ENCODE measurements at places on chromosomes 3 and 15.

DNA sequence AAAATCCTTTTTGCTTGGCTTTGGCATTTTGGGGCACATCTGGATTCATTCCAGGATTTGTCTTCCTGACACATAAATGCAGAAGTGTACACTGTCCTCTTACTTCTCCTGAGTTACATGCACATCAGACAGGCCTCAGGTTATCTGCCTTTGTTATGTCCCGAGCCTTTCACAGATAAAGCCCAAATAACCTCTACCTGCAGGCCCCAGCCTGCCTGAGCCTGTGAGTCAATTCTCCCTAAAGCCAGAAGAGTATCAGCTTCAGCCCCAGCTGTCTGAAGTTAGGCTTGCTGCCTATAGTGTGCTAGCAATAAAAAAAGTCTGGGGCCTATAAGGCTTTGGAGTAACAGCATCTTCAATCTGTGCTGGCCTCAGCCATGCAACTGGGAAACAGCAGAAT is 17.7 kb upstream of the GSK3B start:
- no peak for DNase-seq

DNA sequence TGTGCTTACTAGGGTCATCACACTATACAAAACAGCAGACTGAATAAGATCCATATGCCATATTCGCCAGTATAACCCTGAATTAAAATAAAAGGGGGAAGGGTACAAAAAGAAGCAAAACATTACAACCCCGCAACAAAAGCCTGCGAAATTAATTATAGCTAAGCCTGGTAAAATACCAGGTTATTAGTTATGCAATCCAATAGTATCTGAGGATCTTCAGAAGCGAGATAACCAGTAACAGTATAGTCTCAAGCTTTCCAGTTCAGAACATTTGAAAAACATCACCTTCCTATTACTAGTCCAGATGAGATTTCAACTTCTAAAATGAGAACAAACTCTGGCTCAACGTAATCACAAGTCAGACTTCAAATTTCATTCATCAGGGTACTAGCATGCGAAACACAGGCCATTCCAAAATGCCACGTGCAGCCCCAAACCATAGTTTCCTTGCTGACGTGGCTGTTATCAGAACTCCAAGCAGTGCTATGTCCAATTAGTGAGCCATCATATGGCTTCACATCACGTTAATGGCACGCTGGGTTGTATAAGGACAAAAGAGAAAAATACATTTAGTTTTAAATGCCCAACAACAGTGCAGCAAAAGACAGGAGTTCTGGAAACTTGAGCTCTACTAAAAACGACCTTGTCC is 1.1 kb downstream of the SSR3 start:
- DNase-seq: no peak

GRCh38 chr3:58526515-58526957 is 10.5 kb downstream of the ACOX2 start:
- DNase-seq: no peak

- no peak for DNase-seq
Measured at GRCh38 chr3:105388176-105388575, 21.5 kb downstream of the ALCAM start.

DNA sequence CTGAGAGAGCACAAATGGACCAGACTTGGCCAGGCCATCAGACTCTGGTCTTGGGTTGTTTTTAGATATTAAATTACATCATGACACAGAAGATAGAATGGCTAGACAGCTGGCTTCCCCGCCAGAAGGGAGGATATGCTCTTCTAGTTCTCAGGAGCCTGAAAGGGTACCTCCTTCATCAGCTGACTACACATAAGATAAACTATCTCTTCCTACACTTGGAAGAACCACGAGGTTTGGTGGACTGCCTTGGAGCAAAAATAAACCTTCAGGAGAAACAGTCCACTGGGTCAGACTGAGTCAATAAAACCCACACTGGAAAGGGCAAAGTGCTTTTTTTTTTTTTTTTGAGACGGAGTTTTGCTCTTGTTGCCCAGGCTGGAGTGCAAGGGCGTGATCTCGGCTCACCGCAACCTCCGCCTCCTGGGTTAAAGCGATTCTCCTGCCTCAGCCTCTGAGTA is 26.3 kb upstream of the DYNC1LI1 start:
- DNase-seq: no peak

- no peak for DNase-seq
Measured at GRCh38 chr3:192169332-192169915, 557.9 kb downstream of the FGF12 start.

GRCh38 chr15:58171476-58172061 is 33.4 kb downstream of the AQP9 start:
- DNase-seq: no peak

DNA sequence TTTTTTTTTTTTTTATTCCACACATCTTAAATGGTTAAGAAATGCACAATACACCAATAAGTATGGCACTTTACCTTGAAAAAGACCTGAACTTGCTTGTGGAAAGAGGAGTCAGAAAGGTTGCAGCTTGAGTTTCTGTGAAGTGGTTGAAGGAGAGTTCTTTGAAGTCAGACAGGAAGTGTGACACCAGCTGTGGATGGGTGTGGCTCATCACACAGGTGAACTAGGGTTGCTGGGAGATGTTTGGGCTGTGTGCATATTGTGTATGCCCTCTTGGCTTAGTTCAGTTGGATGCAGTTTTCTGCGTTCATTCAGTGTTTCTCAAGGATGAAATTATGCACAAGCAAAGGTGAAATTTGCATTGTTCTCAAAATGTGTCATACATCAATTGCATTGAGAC is 6.3 kb downstream of the AEN start:
- no peak for DNase-seq

- no peak for DNase-seq
Measured at GRCh38 chr3:47010910-47011309, 31.4 kb downstream of the NBEAL2 start.

DNA sequence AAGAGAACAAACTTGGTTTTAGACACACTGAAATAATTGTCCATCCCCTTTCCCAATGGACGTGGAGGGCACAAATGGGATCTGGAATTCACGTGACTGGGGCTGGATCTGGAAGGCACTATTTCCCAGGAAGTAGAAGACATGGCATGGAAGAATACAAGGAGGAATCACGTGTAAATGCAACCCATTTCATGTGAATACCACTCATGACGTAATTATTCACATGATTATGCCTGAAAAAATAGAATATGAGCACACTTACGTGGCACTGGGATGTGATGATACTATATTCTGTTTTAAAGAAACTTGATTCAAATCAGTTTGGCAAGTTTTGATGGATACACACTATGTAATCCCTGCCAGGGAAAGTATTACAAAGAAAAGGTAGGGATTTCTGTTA is 477.3 kb downstream of the GABRG3 start:
- DNase-seq: no peak

- DNase-seq: no peak
Measured at GRCh38 chr15:39586387-39587095, 5.7 kb downstream of the THBS1 start.

DNA sequence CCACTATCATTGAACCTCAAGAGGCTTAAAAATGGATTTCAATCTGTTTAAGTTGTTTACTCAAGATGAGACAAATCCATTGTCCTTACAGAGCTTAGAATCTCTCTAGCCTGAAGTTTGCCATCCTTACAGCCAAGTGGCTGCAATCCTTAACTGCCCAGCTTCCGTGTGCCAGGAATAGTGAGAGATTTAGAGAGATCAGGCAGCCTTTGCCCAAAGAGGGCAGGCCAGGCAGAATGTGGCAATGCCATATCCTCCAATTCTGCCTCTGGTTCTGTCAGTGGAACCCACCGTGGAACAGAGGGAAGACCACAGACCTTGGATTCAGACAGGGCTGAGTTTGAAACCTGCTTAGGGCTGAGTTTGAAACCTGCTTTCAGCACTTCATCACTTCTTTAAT is 374.3 kb downstream of the VPS13C start:
- no peak for DNase-seq

- DNase-seq: peak; percentile 43
Measured at GRCh38 chr3:157606011-157606851, 103.0 kb upstream of the VEPH1 start.

GRCh38 chr15:74725845-74726773 is 781 bp upstream of the CYP1A1 start:
- DNase-seq: peak; percentile 35

DNA sequence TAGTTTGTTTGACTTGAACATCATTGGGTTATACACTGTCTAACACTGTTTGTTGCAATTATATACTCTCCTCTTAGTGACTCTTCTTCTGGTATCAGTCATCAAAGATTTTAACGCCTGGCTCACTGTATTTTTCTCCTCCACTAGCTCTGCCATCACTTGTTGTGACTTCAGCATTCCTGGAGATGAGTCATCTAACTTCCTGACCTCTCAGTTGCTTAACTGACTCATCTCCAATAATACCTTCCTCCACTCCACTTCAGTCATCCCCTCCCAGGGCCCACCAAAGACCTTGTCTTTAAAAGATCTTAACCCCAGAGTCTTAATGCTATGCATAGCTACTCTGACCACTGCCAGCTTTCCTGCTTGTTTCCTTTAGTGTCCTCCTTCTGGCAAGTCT is 28.6 kb upstream of the CLSTN2 start:
- no peak for DNase-seq

- DNase-seq: no peak
Measured at GRCh38 chr3:20066850-20067617, 26.8 kb downstream of the KAT2B start.

GRCh38 chr15:41866263-41866703 is 27.6 kb downstream of the SPTBN5 start:
- DNase-seq: no peak

DNA sequence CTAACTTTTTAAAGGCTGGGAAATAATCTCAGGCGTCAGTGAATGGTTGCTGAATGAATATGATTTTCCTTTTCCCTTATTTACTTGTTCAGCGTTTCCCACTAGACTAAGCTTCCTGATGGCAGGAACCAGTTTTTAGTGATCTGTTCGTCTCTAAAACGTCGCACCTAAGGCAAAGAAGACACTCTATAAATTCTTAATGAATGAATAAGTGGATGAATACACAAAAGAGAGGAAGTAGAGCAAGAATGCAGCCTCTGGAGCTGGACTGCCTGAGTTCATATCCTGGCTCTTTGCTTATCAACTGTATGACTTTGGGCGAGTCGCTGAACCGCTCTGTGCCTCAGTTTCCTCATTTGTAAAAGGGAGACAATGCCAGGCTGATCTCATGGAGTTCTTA is 38.7 kb downstream of the WNT7A start:
- DNase-seq: no peak
